Epithelial cell of esophagus (primary cell): ENCODE measurements at places on chromosomes 11 and 22.

DNA sequence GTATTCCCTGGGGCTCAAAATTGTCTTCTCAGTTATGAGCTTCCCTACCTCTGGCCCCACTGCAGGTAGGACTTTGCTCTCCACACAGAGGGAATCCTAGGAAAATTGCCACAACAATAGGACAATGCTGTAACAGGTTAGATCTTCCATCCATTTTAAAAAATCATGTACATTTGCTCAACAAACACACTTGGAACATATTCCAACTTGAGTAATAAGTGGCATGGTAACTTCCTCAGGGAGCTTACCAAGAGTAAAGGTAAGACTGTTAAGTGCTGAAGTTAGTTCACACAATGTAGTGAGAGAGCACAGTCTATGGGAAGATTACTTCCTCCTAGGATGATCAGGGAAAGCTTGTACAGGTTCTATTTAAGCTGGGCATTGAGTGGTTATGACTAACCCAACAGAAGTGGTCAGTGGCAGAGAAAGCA is 78.9 kb upstream of the BIRC3 start:
- no peak for DNase-seq

GRCh38 chr11:69905611-69906452 is 86.6 kb upstream of the FGF3 start:
- DNase-seq, result no peak

- DNase-seq, result no peak
These were observed 86.1 kb upstream of the ZBED5 start for GRCh38 chr11:10943968-10944367.

- no peak for DNase-seq
These were observed 762 bp downstream of the CRELD2 start for GRCh38 chr22:49918911-49919881.

DNA sequence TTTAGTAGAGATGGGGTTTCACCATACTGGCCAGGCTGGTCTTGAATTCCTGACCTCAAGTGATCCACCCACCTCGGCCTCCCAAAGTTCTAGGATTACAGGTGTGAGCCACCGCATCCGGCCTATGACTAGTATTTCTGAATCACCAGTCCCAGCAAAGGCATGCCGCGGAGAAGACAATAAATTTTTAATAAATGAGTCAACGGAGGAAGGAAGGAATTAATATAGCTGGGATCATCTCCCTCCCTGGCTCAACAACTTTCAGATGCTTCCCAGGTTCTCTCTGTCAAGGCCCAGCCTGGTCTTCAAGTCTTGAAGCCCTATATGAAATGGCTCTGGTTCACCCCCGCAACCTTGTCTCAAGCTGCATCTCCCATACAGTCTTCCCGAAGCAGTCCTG is 45.7 kb downstream of the CYTH4 start:
- peak; percentile 94 for DNase-seq

DNA sequence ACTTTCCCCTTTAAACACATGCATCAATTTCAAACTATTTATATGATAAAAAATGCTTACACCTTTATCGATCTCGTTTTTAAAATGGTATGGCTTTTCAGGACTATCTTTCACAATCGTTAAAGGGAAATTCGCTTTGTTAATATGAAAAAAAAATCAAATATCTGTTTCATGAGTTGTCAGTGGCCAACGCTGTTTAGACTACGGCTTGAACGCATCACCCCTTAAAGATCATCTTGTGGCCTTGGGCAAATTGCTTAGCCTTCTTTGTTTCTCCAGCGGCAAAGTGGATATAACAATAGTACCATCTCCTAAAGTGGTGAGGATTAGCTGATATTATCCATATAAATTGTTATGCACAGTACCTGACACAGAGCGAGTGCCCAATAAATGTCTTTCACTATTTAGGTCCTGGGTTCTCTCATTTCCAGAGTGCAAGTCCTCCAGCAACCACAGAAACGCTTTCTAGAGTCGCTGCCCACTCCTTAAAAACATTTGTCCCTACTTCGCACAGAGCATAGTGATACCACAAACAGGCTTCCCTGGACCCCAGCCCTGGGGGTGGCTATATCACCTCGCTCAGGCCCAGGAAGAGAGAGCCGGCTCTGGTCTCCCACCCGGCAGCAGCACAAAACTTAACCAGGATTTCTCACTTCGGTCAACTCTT is 904 bp downstream of the SLC35F2 start:
- DNase-seq, result peak; percentile 28
